ENCODE measurements at places on chromosomes 5 and 9. TPM values are rescaled to one million over a fixed set of nuclear protein-coding genes. Genes with fewer than 3 reads are reported as not detected.

The GTF2H2C gene
- total RNA-seq = 30.8 TPM

The SREK1IP1 gene
- total RNA-seq = 22.0 TPM

The IRX1 gene
- total RNA-seq = not detected

The RNF224 gene
- total RNA-seq = not detected

The PDZD2 gene
- 1.2 TPM for total RNA-seq

DNA sequence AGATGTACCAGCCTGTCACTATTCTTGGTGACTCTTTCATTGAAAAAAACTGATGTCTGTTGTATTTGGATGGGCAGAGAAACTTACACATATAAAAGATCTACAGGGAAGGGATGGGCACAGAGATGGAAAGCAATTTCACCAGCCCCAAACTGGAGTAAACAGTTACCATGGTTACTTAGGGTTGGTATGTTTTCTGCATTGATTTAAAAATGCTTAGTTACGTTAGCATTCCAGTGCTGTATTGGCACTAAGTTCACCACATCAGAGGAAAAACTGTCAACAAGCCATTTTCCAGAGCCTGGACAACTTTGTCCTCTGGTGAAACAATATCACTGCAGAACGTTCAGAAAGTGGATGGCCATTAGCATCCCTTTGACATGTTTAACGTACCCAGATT is 28.0 kb downstream of the MARCHF3 start:
- no peaks in the 10 kb centered on the region for H3K4me1 ChIP-seq
- H3K27ac ChIP-seq = no peak overlapping the region
- no peaks in the 10 kb centered on the region for H3K27me3 ChIP-seq
- no peak overlapping the region for H3K4me3 ChIP-seq
- H3K36me3 ChIP-seq = no peaks in the 10 kb centered on the region

GRCh38 chr5:110203661-110204060 is 513.9 kb downstream of the MAN2A1 start:
- H3K27ac ChIP-seq = no peak overlapping the region
- H3K27me3 ChIP-seq = no peaks in the 10 kb centered on the region
- H3K36me3 ChIP-seq = no peaks in the 10 kb centered on the region
- H3K4me3 ChIP-seq = no peak overlapping the region
- H3K4me1 ChIP-seq = no peaks in the 10 kb centered on the region
- DNase-seq = no peak

- peak overlapping the region; percentile 31 for H3K4me3 ChIP-seq
- DNase-seq = peak; percentile 70
- H3K36me3 ChIP-seq = no peaks in the 10 kb centered on the region
- no peaks in the 10 kb centered on the region for H3K27me3 ChIP-seq
- H3K27ac ChIP-seq = peak overlapping the region; percentile 77
These were observed 76.2 kb upstream of the IL6ST start for GRCh38 chr5:56070851-56071465.

DNA sequence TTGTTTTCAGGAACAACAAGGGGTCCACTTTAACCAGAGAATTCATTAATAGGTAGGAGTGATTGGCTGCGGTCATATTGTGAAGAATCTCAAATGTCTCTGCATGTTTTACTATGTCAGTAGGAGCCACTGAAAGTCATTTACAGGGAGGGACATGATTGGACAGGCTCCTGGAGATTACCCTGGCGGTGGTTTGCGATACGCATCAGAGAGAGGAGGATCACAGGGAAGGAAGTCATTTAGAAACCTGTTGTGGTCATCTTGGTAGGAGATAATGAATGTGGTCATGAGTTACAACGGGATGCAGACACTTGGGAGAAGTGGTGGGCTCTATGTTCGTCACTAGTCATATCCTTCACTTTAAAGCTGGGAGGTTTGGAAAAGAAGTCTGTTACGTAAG is 262.8 kb downstream of the FAM114A2 start:
- DNase-seq = no peak
- no peak overlapping the region for H3K27ac ChIP-seq
- no peaks in the 10 kb centered on the region for H3K27me3 ChIP-seq
- H3K4me1 ChIP-seq = no peaks in the 10 kb centered on the region

DNA sequence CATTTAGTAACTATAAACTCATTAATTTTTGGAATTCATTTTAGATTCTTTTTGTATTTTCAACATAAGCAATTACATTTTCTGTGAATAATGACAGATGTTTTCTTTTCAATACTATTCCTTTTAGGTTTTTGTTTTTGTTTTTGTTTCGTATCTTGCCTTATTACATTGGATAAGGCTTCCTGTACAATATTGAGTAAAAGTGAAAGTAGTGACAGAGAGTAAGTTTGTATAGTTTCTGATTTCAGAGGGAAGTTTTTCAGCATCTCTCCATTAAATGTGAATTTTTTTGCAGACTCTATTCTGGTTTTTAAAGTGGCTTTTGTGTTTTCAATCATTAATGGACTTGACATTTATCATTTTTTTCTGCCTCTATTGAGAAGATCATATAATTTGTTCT is 12.8 kb upstream of the CAMK4 start:
- H3K4me3 ChIP-seq = no peak overlapping the region
- no peak for DNase-seq
- H3K27ac ChIP-seq = no peak overlapping the region
- no peaks in the 10 kb centered on the region for H3K36me3 ChIP-seq
- no peaks in the 10 kb centered on the region for H3K27me3 ChIP-seq
- no peaks in the 10 kb centered on the region for H3K4me1 ChIP-seq

DNA sequence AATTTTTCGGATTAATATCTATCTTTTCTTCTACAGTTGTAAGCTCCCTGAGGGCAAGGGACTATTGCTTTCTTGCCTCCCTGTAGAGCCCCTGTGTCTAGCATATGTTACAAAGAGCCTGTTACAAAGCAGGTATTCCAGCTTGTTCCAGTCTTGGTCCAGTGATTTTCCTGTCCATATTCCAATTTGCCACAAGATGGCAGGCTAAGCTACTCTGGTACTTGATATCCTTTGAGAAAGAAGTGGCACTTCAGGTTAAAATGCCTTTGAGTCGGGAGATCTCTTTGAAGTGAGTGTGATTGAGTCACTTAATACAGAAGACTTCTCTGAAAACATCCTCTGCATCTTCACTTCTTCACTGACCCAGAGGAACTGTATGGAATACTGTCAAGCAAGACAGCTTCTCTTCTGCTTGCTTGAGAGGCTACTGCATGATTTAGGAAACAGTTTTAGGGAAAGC is 24.5 kb downstream of the CAVIN4 start:
- H3K4me3 ChIP-seq = no peak overlapping the region
- no peak overlapping the region for H3K27ac ChIP-seq
- H3K36me3 ChIP-seq = no peaks in the 10 kb centered on the region
- peaks cover 7% of the 10 kb centered on the region for H3K4me1 ChIP-seq
- DNase-seq = no peak
- no peaks in the 10 kb centered on the region for H3K27me3 ChIP-seq

- DNase-seq = no peak
- H3K4me3 ChIP-seq = no peak overlapping the region
- H3K4me1 ChIP-seq = peaks cover 16% of the 10 kb centered on the region
- no peaks in the 10 kb centered on the region for H3K27me3 ChIP-seq
- peaks cover 52% of the 10 kb centered on the region for H3K36me3 ChIP-seq
These were observed 1.8 kb downstream of the PTGES2 start for GRCh38 chr9:128125580-128126354.

- H3K27ac ChIP-seq = no peak overlapping the region
- H3K4me1 ChIP-seq = no peaks in the 10 kb centered on the region
- DNase-seq = no peak
- no peak overlapping the region for H3K4me3 ChIP-seq
These were observed 20.4 kb upstream of the PAPPA start for GRCh38 chr9:116133163-116133562.

- no peaks in the 10 kb centered on the region for H3K27me3 ChIP-seq
- H3K27ac ChIP-seq = no peak overlapping the region
- no peaks in the 10 kb centered on the region for H3K36me3 ChIP-seq
These were observed 598.2 kb upstream of the KLF4 start for GRCh38 chr9:108087781-108088180.

- no peak overlapping the region for H3K4me3 ChIP-seq
- peak overlapping the region; percentile 37 for H3K27ac ChIP-seq
- H3K4me1 ChIP-seq = peaks cover 41% of the 10 kb centered on the region
- H3K27me3 ChIP-seq = no peaks in the 10 kb centered on the region
- H3K36me3 ChIP-seq = no peaks in the 10 kb centered on the region
These were observed 451.8 kb downstream of the RAB3C start for GRCh38 chr5:59034498-59035186.

DNA sequence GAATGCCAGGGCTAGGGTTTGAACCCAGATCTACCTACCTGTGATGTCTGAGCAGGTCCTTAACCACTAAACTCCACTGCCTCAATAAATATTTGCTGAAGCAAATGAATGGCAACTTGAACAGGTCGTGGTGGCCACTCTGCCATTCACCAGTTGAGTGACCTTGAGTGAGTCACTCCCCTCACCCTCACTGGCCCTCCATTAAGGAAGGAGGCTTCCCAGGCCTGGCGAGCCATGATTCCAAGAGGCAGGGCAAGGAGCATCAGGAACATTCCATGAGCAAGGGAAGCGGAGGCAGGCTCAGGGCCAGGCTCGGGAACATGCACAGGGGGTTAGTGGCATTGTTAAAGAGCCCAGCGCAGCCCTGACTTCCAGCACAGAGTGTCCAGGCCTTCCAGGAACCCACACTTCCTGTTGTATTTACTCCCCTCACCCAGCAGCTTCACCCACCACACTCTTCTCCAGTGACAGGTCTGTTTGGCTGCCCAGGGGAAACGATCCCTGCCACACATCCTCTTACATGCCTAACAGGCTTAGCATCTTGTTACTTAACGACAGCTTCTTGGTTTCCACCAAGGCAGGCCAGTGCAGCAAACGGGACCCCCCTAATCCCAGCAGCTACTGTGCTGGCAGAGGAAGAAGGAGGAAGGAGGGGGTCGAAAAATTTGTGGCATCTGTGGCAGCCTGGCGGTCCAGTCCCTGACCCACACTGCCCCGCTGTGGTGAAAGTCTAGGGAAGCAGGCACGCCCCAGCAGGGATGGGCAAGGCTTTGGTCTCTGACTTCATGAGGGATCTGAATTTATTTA is 43.7 kb upstream of the TTC1 start:
- no peak overlapping the region for H3K27ac ChIP-seq
- H3K4me3 ChIP-seq = no peak overlapping the region
- H3K4me1 ChIP-seq = no peaks in the 10 kb centered on the region
- DNase-seq = no peak
- no peaks in the 10 kb centered on the region for H3K36me3 ChIP-seq
